MV-4-11 (cell line): ENCODE measurements at places on chromosomes 4 and X.

- DNase-seq: no peak
Measured at GRCh38 chr4:8009097-8009496, 69.4 kb upstream of the AFAP1 start.

DNA sequence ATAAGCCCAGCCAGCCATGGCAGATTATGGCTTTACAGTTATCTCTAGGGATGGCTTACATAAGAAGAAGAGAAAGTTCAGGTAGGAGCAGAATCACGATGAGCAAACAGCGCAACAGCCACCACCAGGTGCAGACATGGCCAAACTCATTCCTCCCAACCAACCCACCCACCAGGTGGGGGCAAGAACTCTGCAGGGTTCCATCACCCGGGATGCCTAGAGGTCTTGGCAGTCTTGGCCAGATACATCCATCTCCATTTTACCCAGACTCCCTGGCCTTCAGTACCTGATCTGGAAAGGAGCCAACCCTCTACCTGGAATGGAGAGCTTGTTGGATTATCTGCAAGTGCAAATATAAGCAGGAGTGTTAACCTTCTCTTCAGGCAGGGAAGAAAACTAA, 7.5 kb downstream of the TSC22D3 start:
- DNase-seq: no peak

DNA sequence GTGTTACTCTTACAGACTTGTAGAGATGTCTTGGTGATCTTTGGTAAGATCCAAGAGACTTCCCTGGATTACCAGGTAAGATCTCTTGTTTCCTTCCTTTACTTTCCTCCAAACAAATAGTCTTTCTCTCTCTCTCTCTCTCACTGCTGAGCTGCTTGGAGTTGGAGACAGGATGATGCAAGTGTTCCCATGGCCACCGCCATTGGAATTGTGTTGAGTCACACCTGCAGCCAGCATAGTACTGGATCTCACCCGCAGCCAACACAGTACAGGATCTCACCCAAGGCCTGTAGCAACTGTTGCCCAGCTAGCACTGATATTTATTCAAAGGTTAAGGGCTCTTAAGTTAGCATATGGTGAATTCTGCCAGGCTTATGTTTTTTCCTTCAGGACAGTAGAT, 1080.9 kb downstream of the FAT4 start:
- no peak for DNase-seq

DNA sequence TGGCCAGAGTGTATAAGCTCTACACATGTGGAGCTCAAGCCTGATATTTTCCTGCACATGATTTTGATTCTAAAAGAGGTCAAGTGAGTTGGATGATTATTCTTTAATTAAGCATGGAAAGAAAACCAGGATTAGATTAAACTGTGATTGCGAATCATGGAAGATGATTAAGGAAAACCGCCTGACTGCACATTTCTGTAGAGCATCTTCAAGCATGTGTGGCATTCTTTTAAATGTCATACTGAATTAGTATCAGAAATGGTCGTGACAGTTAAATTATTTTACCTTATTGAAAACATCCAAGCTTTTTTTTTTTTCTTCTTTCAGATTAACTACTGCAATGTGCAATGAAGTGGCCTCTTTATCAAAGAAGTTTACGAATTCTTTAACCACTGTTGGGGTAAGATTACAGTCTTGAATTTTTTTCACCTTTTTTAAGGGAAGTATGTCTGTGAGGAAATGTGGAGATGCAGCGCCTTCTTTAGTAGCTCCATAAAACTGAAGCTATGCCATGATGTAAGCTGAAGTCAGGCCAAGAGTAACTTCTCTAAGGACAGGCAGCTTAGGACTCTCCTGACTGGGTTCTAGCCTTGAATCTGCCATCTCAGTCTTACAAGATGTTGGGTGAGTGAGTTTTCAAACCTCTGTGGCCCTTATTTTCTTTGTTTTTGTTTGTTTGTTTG, 67.9 kb downstream of the FAM114A1 start:
- DNase-seq: no peak

GRCh38 chr4:26131711-26132110, 189.1 kb upstream of the RBPJ start:
- peak; percentile 67 for DNase-seq

- DNase-seq: no peak
Measured at GRCh38 chrX:26562156-26562555, 346.2 kb downstream of the MAGEB5 start.

- no peak for DNase-seq
Measured at GRCh38 chr4:156197216-156197615, 243.6 kb upstream of the CTSO start.

- no peak for DNase-seq
Measured at GRCh38 chr4:48967101-48967500, 19.0 kb upstream of the CWH43 start.

DNA sequence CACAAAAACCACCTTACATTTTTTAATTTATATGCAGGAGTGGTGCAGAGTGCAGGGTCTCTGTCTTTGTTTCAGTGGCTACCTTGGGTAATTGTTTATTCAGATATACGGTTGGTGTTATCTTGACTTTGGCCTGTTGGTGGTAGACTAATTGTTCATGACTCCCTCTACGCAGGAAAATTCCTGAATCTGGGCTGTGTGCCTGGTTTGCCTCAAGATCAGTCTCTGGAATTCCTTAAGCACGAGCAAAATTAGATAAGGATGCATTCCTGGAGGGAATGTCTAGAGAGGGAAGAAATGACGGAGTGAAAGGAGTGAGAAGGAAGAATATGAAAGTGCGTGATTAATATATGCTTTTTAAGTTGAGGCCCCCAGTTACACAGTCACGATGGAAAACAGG, 576.9 kb upstream of the PCDH10 start:
- DNase-seq: no peak

DNA sequence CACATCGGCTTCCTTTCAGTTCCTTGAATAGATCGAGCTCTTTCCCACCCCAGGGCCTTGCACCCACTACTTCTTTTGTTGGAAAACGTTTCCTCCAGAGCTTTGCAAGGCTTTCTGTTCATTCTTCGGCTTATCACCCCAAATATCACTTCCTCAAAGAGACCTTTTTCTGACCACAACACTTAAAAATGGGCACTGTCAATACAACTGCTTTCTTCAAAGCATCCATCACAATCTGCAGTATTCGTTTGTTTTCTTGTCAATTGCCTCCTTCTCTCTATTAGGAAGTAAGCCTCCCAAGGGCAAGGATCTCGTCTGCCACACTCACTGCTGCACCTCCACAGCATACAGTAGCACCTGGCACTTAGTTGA, 17.7 kb upstream of the CENPU start:
- peak; percentile 95 for DNase-seq

GRCh38 chr4:10623862-10624261, 60.7 kb downstream of the CLNK start:
- DNase-seq: no peak

DNA sequence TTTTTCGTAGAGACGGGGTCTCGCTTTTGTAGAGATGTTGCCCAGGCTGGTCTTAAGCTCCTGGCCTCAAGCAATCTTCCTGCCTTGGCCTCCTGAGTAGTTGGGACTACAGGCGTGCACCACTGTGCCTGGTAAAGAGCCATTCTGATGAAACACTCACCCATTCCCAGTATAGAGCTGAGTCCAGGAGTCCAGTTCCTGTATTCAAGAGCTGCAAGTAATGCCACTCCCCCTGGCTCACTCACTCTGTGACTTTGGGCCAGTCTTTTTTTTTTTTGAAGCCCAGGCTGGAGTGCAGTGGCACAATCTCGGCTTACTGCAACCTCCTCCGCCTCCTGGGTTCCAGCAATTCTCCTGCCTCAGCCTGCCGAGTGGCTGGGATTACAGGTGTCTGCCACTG, 3.5 kb downstream of the CCDC22 start:
- DNase-seq: no peak

DNA sequence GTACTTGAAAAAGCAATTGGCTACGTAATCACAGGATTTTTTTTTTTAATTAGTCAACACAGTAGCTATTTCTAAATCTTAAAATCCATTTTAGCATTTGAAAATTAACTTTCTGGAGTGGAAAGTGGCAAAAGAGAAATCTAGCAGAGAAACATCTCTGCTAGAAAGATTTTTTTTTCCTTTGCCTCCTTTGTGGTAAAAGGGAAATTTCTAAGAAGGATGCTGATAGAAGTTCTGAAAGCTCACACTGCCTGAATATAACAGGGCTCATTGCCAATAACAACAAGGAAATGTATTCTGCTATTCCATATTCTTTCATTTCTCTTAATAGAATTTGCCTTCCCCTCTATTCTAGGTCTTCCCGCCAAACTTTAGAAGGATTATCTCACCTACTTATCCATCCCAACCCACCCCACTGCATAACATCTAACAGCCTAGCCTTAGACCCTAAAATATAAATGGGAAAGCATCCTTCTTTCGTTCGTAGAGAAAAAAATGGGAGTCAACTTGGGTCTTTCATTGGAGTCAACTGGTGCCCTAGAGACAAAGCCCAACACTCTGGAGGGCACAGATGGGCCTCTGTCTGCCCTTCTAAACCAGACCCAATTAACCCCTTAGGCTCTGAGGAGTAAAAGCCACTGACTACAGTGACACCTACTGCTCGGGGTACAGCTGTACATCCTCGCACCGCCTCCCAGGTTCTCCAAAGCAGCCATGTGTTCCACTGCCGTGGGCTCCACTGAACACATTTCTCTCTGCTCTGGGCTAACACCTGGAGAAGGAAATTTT, 103.9 kb downstream of the MAML3 start:
- DNase-seq: peak; percentile 22

GRCh38 chr4:169225812-169226211, 44.9 kb downstream of the SH3RF1 start:
- DNase-seq: peak; percentile 35

DNA sequence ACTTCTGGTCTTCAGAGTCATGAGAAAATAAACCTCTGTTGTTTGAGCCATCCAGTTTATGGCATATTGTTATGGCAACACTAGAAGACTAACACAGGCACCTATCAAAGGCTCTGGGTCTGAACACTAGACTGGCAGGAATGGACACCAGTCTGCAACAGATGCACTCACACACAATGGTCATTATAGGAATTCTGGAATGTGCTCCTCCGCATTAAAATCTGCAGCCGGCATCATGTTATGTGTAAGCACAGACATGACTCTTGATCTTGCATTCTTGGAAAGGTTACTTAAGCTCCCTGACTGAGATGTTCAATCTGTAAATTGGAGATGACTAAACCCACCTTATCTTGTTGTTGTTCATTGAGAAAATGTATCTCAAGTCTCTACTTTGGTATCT, 112.3 kb upstream of the ZNF518B start:
- DNase-seq: no peak

- DNase-seq: no peak
Measured at GRCh38 chr4:113293674-113294073, 244.2 kb downstream of the ANK2 start.

DNA sequence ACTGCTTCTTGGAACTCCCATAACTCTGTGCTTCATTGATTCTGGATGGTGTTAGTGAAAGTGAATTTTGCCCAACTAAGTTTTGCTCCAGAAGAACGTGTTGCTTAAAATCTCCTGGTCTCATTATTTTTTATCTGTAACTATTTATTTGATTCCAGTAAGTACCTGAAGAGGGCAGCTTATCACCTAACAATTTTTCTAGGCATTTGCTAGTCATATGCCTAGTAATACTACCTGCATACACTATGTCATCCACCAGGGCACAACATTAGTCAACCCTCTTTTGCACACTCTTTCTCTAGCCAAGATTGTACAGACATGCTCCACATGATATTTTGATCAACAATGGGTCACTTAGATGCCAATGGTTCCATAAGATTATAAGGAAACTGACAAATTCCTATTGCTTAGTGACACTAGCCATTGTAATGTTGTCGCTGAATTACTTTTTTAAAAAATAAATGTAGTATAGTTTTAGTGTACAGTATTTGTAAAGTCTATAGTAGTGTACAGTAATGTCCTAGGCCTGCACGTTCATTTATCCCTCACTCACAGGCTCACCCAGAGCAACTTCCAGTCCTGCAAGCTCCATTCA, 499.9 kb upstream of the AADAT start:
- DNase-seq: peak; percentile 42

- no peak for DNase-seq
Measured at GRCh38 chr4:94722270-94722669, 35.5 kb upstream of the BMPR1B start.

- no peak for DNase-seq
Measured at GRCh38 chrX:526295-527224, 104.0 kb upstream of the SHOX start.

- no peak for DNase-seq
Measured at GRCh38 chr4:1777822-1778641, 15.1 kb upstream of the FGFR3 start.

- no peak for DNase-seq
Measured at GRCh38 chrX:150087612-150088011, 149.3 kb upstream of the EOLA2 start.

DNA sequence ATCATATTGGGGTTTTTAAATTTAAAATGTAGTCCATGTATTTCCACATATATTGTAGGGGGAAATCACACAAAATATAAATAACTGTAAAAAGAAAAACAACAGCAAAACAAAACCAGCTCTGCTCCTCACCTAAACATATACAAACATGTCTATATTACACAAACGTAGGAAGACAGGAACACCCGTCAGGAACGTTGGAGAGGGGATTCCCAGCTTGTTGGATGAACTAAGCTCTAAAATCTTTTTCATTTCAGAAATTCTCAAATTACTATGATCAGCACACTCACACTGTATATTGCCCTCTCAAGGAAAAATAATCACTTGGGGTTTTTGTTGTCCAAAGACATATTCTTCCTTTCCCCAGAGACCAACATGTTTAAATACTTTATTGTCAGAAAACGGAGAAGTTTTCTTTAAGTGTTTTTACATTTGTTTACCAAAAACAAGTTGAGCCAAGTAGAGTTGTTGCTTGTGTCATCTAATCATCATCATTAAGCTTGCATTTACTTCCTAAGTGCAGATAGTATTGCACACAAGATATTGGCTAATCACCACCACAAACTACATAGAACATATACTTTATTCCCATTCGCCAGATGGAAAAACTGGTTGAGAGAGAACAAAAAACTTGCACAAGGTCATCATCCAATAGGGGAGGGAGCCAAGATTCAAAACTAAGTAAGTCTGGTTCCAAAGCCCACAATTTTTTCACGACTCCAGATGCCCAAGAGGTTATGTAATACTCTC, 2.4 kb upstream of the TLR10 start:
- DNase-seq: peak; percentile 56

GRCh38 chr4:2264481-2265041, 2.7 kb upstream of the MXD4 start:
- DNase-seq: no peak

DNA sequence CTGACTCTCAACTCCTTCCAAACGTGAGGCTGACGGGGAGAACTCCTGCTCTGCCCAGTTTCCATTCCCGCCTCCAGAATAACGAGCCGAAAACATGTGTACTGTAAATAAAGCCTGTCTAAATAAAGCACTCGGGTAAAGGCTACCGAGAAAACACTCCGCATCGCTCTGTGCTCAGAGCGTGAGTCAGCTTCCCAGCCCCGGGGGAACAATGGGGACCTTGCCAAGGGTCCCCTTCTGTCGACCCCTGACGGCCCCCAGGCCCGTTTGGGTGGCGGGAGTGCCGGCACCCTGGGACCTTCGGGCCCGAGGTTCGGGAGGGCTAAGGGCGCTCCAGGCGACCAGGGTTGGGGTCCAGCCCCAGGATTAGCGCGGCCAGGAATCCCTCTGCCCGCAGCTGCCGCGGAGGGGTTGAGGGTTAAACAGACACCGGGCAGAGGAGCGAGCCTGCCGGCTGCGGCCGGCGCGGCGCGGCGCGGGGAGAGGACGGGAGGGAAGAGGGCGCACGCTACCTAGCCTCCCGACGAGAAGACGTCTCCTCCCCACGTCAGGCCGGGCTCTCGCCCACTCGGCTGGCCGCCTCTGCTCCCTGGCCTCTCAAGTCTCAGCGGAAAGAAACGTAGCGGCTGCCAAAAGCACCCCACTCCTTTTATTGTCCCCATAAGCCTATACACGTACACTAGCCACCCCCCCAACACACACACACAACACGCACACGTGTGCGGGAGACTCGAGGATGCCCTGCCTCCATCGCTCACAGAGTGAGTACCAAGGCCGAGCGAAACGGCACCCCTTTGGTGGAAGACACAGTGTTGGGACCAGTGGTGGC, 85.5 kb downstream of the BCOR start:
- no peak for DNase-seq
